ENCODE measurements at places on chromosomes 2 and 18.

- no peak for DNase-seq
Measured at GRCh38 chr2:108193251-108193650, 46.5 kb upstream of the SULT1C3 start.

GRCh38 chr2:172639823-172640222, 83.9 kb downstream of the PDK1 start:
- DNase-seq = no peak

- no peak for DNase-seq
Measured at GRCh38 chr2:70240599-70240998, 7.8 kb downstream of the TIA1 start.

DNA sequence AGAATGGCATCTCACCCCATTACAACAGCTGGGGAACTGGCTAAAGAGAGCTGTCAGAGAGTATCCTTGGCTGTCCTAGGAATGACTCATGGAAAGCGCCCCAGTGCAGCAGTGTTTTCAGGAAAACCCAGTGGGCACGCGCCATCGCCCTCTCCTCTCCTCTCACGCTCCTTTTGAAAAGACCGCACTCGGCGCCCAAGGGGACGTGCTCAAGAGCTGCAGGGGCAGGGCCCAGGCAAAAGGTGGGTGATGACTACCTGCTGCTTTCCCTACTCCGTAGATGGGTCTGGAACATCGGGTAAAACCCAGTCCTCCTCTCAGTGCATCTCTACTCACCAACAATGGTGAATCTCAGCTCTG, 68.1 kb downstream of the EMILIN2 start:
- DNase-seq = no peak

DNA sequence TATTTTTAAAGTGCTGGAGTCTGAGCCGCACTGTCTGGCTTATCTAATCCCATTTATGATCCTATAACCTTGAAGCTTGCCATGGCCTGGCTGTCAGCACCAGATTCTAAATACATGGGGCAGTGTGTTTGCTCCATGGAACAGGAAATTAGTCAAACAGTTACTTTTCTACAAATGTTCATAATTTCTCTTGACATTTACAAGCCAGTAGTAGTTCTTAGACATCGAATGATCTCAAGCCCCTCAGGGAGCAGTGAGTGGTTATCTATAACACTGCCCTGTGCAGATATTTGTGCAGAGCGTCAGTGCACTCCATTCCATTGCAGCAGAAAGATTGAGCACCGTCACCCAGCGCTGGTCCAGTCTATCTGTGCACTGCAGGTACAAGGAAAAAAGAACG, 205.2 kb downstream of the AGPS start:
- DNase-seq = no peak

DNA sequence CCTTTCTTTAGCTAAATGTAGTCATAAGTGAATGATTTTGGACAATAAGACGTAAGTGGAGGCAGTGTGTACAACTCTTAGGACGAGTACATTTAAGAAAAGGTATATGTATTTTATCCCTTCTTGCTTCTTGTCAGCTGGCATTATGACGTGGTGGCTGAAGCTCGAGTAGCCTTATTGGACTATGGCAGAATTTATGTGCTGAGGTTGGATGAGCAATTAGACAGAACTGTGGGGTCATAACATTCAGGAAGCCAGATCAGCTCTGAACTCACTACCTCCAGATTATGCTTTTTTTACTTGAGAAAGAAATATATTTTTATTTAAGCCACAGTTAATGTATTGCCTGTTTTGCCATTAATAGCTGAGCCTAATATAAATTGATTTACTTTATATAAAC, 661.5 kb downstream of the ERBB4 start:
- no peak for DNase-seq

GRCh38 chr18:22739789-22740188, 193.3 kb upstream of the RBBP8 start:
- DNase-seq = no peak

GRCh38 chr18:35711227-35711626, 129.7 kb downstream of the GALNT1 start:
- no peak for DNase-seq

- DNase-seq = no peak
Measured at GRCh38 chr2:61233581-61233980, 71.6 kb downstream of the C2orf74 start.

DNA sequence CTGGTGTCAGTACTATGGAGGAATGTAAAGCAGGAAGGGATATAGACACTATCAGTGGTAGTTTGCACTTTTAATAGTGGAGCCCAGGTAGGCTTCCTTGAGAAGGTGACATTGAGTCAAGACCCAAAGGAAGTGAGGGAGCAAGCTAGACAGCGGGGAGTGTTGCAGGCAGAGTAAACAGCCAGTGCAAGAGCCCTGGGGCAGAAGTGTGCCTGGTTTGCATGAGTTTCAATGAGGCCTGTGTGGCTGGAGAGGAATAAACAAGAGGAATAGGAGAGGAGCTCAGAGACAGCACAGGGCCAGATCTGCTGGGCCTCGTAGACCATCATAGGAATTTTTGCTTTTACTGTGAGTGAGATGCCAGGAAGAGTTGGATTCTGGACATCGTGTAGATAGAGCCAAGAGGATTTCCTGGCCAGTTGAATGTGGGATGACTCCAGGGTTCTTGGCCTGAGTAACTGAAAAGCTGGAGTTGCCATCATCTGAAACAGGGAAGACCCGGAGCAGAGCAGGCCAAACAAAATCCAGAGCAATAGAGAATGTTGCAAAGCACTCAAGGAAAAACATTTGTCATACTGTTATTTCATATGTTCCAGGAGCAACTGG, 102.5 kb downstream of the SP3 start:
- DNase-seq = no peak

GRCh38 chr2:175404839-175405238, 223.3 kb upstream of the ATP5MC3 start:
- DNase-seq = no peak

Measured in activated T-cell treated with anti-CD3 and anti-CD28 coated beads for 24 hours (primary cell).